ENCODE measurements at places on chromosomes 5 and 9.

DNA sequence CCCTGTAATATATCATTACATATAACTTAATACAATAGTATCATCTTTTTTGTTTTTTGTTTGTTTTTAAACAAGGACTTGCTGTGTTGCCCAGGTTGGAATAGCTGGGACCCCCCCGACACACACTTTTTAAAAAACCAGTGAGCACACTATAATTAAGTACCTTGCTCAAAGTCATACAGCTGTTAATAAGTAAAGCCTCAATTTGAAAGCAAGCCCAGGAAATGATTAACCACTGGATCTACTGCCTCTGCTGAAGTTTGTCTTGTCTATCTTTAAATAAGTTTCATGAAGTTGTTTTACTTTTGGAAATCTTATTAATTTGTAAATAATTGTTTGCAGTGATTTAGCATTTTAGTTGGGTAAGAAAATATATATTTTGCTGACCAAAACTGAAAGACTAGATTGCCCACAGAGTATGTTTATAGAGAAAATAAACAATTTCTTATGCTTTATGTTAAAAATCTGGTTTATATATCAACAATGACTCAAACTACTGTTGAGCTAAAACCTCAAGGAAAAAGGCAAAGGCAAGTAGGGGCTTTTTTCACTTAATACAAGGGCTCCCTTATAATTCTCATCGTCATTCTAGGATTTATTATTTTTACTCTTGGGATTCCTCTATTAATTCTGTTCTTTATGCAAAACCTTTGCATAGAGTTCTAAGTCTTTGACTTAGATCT, 5.8 kb upstream of the CARNMT1 start:
- DNase-seq: no peak

GRCh38 chr9:6646293-6646636, 736 bp upstream of the GLDC start:
- no peak for DNase-seq

DNA sequence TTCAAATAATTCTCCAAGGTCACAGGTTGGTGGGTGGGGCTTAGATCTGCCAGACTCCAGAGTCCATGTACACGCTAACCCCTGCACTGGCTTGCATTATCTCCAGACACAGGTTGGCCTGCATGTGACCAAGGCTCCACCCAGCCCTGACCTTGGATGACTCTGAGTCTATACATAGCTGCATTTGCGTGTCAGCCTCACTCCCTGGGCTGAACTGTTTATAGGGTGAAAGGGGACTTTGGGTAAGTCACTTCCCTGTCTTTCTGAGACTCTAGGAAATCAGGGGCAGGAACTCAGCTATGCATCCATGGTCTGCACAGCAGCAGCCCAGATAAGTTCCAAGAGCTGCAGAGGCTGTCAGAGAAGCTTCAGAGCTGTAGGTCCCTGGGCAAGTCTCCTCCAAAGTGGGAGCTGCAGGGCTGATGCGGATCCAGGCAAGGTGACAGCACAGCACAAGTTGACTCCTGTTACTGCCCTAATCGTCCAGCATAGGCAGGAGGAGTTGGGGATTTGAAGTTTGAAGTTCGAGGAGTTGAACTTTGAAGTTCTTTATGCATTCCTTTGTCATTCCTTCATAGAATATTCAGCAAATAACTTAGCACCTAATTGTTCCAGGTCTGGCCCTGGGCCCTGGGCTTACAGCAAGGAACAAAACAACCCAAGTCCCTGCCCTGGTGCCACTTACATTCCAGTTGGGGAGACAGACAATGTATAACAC, 53.4 kb downstream of the SLC22A5 start:
- DNase-seq: no peak

- no peak for DNase-seq
Observed at GRCh38 chr5:82748688-82749460, 328.3 kb downstream of the TMEM167A start.

DNA sequence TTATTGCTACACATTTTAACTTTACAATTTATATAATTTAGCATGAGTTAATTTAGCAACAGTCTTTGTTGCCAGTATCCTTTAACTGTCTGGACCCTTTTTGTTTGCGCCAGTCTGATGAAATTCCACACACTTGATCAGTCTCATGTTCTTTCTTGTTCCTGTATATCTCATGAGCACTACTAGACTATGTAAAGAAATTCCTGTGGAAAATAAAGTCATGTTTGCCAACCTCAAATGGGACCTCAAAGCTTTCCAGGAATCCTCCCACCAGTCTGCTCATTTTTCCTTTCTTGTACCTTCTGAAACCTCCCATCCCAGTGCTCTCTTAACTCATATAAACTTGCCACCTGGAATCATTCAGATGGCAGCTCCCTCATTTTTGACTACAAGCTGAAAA, 8.0 kb downstream of the DMXL1 start:
- no peak for DNase-seq

GRCh38 chr9:133103987-133104505, 17.0 kb downstream of the RALGDS start:
- DNase-seq: no peak

DNA sequence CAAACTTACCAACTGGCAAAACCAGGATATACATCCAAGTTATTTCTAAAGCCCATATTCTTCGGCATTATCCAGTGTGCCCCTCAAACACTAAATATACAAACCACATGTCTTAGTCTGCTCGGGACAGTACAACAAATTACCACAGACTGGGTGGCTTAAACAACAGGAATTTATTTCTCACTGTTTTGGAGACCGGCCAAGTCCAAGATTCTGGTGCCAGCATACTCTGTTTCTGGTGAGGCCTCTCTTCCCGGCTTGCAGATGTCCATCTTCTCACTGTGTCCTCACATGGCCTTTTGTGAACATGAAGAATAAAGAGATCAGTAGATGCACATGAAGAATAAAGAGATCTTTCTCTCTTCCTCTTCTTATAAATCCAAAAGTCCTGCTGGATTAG, 12.9 kb upstream of the SLCO6A1 start:
- no peak for DNase-seq

Data from right renal cortex interstitium (tissue), 3 donors.